ENCODE measurements at places on chromosomes 5 and 9.
A peak's percentile ranks its signal among the peaks of the same experiment; 100 is the strongest.

DNA sequence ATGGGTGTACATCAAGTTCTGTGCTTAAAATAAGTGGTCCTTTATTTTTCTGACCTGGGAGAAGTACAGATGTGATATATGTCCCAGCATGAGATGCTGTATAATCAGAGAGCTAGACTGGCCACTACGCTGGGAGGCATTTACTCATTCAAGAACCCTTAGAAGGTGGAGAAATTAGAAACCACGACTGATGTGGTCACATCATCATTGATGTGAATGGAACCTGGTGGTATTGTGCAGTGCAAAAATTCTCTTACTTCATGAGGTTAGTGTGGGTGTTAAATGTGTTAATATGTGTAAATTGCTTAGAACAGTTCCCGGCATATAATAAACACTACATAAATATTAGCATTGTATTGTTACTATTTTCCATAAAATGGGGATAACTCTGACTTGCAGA, 69.5 kb upstream of the CKMT2 start:
- DNase-seq, result no peak

- DNase-seq, result no peak
Measured at GRCh38 chr5:116035123-116035522, 2.9 kb downstream of the ARL14EPL start.

- DNase-seq, result no peak
Measured at GRCh38 chr5:342501-343460, 21.3 kb downstream of the AHRR start.

GRCh38 chr9:26744191-26744965, 148.2 kb downstream of the CAAP1 start:
- DNase-seq, result no peak

DNA sequence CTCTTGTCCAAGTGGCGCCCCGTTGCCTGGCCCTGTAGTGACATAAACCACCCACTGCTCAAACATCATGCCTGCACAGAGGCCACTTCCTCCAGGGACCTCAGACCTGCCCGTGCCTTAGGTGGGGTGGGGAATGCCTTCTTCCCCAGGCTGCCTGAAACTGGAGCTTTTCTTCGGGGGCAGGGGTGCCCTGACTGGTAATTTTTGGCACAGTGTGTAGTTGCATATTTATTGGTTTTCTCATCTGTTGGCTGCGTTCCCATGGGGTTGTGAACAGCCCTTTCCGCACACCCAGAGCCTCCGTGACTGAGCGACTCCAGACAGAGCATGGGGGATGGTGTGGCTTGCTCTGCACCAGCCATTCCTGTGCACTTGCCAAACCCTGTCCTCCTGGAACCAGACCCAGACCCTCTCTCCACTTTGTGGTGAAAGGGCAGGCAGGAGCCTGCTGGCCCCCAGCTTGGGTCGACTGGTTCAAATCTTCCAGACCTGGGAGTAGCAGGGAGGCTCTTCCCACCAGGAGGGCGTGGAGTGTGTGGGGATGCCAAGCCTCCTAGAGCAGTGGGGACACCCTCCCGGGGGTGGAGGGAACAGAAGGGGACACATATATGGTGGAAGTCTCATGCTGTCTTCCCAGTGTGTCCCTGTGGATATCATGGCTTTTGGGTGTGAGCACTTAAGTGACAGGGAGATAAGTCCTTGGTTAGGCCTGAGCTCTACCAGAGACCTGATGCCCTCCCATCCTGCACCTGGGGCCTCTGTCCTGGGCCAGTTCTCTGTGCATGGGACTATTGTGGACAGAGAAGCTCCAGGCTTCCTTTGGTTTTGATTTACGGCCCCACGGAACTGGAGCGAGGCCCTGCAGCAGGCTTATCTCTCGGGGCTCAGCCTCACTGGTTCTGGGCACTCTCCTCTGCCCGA, 39.6 kb downstream of the WNK2 start:
- no peak for DNase-seq

- no peak for DNase-seq
Measured at GRCh38 chr5:179766726-179767455, 26.9 kb upstream of the LTC4S start.

- DNase-seq, result no peak
Measured at GRCh38 chr5:78274540-78275197, 19.8 kb downstream of the AP3B1 start.

DNA sequence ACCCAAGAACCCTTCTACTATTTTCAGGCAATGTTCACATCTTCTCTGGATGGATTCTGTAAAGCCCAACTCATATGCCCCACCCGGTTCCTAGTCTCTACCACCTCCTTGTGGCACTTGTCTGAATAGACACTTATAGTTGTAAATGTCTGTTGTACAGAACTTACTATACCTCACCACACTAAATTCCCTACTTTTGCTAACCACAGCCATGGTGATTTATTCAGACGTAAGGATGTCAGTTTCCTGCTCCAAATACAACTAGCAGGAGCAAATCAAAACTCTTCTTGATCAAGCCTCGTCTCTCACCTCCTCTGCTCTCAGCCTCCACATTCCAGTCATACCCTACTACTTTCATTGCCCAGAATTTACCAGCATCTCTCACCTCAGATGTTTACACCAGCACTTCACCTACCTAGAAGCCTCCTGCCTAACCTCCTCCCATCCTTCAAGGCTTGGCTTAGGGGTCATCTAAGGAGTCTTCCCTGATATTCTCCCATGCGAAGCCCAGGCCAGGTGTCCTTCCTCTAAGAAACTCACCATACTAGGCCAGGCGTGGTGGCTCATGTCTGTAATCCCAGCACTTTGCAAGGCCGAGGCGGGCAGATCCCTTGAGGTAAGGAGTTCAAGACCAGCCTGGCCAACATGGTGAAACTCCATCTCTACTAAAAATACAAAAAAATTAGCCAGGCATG, 75.5 kb downstream of the MAPKAP1 start:
- peak; percentile 46 for DNase-seq

DNA sequence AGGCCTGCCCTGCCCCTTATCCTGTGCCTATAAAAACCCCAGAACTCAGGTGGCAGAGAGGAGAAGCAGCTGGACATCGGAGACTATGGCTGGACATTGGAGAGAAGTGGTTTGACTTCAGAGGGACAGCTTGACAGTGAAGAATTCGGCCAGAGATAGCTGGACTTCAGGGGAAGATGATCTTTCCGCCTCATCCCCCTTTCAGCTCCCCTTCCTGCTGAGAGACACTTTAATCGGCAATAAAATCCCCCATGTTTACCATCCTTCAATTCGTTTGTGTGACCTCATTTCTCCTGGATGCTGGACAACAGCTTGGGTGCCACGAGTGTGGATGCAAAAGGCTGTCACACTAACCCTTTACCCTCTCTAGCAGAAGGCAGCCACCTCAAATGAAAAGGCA, 134.1 kb upstream of the TUT7 start:
- DNase-seq, result no peak

Measured in stimulated activated CD4-positive, alpha-beta T cell treated with anti-CD3 and anti-CD28 coated beads, Interleukin-4, amount 100 ng/mL, for 24 hours (primary cell).